Posterior vena cava (tissue), 2 donors: ENCODE measurements at places on chromosomes 6 and 20. TPM values are rescaled to one million over a fixed set of nuclear protein-coding genes. Genes with fewer than 3 reads are reported as not detected.

The COL19A1 gene
- total RNA-seq: 0.14 TPM

The KCNK16 gene
- not detected for total RNA-seq

The TMEM244 gene
- not detected for total RNA-seq

DNA sequence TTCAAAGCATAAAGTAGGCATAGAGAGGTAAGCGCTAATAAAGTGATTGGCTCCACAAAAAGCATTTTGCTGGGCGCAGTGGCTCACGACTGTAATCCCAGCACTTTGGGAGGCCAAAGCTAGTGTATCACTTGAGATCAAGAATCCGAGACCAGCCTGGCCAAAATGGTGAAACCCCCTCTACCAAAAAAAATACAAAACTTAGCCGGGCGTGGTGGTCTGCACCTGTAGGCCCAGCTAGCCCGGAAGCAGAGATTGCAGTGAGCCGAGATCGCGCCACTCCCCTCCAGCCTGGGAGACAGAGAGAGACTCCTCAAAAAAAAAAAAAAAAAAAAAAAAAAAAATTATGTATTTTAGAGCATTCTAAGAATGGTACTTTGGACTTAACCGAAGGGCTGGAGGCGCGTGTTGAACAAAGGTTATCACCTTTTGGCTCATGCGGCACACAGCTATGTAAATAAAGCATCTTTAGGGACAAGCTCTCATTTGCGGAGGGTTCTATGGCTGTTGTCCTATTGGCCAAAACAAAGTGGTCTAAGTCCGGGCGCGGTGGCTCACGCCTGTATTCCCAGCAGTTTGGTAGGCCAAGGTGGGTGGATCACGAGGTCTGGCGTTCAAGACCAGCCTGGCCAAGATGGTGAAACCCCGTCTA is 17.4 kb downstream of the HFE start:
- DNase-seq: no peak

DNA sequence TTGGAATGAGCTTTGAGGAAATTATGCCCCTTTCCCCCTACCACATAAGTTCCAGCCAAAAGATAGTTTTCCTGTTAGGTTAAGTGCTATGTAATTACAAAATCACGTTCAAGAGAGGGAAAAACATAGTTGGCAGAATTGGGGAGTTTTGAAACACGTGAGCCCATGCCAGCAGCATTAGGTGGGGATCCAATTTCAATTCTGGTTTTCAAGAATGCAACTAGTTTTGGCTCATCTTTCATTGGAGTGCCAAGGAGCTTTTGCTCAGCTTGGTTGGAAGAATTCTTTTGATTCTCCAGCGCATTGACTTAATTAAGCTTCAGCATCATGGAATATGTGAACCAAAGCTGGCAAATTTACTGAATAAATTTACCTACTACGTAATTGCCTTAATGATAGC is 95.9 kb downstream of the SAMD5 start:
- no peak for DNase-seq

GRCh38 chr6:100803264-100804045 is 77.7 kb downstream of the ASCC3 start:
- no peak for DNase-seq

- DNase-seq: no peak
Measured at GRCh38 chr6:156883497-156884252, 106.5 kb downstream of the ARID1B start.

- no peak for DNase-seq
Measured at GRCh38 chr6:55198715-55199114, 24.4 kb downstream of the HCRTR2 start.

DNA sequence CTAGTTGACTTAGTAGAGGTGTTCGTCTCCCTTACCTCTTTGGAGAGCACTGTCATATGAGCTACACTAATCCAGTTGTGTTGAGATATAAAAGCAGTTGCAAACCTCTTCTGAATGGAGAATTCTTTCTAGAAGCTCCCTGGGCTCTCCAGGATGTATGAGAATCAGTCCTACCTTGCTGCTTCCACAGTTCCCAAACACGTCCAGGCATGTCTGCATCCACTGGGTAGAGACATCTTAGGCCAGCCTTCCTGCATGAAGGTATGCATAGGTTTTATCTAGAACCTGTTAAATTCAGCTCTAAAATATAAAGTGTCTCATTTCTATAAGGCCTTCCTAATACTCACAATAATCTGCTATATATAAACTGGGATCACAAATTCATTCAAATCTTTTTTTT is 297.7 kb downstream of the CDC5L start:
- no peak for DNase-seq

DNA sequence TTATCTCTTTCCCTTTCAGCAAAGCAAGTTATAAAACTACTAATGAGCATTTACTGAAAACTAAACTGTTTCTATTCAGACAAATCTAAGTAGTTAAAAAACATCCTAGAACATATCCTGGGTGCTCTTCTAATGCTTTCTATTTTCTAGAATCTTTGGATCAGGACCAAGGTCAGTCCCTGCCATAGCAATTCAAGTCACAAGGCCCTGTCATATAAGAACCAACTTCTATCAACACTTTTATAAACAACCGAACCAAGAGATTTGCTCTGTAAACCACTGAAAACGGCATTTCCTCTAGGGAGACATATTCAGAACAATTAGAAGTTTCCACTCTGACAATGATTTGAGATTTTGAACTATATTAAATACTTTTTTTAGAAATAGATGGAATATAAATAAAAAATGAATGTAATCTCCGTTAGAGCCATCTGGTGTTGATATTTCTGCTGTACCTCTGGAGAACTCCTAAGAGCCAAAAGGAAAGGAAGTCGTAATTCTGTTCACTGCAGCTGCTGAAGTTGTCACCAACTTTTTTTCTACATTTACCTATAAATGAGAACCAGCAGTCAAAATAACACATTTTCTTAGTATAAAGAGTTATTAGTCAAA is 51.4 kb upstream of the LGSN start:
- no peak for DNase-seq

DNA sequence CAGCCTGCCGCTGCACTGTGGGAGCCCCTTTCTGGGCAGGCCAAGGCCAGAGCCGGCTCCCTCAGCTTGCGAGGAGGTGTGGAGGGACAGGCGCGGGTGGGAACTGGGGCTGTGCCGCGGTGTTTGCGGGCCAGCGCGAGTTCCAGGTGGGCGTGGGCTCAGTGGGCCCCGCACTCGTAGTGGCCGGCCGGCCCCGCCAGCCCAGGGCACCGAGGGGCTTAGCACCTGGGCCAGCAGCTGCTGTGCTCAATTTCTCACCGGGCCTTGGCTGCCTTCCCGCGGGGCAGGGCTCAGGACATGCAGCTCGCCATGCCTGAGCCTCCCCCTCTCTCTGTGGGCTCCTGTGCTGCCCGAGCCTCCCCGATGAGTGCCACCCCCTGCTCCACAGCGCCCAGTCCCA is 388.1 kb downstream of the PHF3 start:
- DNase-seq: no peak

- DNase-seq: no peak
Measured at GRCh38 chr20:52817981-52818380, 154.2 kb upstream of the TSHZ2 start.

GRCh38 chr20:39310363-39310995 is 348.3 kb downstream of the DHX35 start:
- DNase-seq: no peak
